ENCODE measurements at places on chromosomes 1 and 21.

GRCh38 chr1:67307251-67308060 is at the start of gene IL12RB2:
TSS of gene IL12RB2 (plus strand) at chr1:67307873. CDS start at chr1:67320369, 12,496 bp downstream.
- no peak for DNase-seq

DNA sequence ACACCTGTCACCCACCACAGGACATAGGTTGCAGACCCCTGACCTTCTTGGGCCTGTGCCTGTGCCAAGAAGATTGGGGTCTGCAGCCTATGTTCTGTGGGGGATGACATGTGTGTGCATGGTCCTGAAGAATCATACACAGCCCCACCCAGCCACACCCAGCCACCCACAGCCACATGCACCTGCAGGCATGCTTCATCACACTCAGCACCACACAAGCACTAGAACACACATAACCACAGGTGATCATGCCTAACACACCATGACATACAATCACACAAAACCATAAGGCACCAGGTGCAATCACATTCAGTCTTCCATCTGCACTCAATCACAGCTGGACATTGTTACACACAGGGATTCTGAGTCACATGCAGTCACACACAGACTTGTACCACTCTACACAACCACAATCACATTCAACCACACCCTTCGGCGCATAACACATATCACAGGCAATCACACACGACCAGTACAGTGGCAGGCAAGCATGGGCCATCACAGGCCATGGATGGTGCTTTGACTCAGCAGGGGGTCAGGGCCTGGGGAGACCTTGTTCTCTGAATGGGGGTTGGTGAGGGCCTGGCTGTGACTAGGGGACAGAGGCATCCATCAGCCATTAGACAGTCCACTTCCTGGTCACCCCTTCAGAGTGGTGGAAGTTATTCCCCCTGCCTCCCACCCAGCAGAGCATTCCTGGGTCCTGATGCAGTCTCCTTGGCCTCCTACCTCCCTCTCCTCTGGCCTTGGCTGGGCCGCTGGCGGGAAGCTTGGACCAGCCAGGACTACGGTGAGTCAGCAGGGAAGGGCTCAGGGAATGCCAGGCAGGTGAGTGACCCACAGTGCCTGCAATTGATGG is 44.3 kb upstream of the EPS8L3 start:
- no peak for DNase-seq

- DNase-seq, result no peak
Observed at GRCh38 chr1:53654216-53655210, 84.5 kb downstream of the GLIS1 start.

DNA sequence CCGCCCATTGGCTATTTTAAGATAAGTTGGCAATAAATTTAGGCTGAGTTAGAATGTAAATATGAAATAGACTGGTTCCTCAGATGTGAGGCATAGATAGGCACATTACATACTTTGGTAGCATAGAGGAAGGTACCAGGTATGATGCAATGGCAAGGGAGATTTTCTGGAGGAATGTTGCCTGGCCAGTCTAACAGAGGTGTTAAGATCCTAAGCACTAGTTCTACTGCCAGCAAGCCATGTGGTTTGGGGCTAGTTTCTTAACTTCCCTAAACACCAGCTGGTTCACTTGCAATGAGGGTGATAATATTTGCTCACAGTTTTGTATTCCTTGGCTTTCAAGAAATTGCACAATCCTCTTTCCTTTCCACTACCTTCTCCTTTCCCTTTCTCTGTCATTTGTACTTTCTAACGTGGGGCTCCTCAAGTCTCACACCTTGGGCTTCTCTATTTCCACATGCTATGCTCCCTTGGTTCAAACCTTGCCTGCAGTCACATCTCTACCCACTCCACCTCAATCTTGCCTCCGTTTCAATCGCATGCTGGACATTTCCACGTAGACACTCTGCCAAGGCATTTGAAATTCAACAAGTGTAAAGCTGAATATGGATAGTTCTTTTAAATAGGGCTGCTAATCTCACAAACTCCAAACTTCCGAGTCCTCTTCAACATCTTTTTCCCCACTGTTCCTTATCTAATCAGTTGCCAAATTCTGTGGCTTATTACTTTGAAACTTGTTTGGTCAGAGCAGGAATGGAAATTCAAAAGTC is 4.7 kb upstream of the CD55 start:
- DNase-seq, result no peak

GRCh38 chr1:22712502-22713271 is 2.0 kb downstream of the EPHB2 start:
- DNase-seq, result no peak

DNA sequence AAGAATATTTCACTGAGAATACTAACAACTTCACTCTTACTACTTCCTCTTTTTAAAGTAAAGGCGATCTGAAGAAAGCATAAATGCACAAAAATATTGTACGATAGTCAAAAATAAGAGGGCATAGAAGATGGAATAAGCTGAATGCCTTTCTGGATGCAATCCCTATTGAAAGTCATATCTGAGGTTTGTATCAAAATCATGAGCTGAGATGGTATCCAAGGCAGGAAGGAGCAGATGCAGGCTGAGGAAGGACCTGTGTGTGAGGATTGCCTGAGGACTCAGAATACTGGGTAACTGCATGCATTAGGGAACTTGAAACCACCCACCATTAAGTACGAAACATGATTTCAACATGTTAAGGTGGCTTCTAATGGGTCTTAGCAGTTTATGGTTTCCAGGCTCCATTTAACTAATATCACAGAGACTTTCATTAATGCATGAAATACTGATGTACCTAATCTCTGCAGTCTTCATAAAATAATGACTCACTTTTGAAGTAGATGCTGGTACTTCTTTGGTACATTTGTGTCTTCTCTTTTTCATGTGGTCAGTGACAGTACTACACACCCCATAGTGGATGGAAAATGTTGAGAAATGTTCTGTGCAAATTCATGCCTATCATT is 29.6 kb upstream of the RGS1 start:
- DNase-seq, result peak; percentile 2

DNA sequence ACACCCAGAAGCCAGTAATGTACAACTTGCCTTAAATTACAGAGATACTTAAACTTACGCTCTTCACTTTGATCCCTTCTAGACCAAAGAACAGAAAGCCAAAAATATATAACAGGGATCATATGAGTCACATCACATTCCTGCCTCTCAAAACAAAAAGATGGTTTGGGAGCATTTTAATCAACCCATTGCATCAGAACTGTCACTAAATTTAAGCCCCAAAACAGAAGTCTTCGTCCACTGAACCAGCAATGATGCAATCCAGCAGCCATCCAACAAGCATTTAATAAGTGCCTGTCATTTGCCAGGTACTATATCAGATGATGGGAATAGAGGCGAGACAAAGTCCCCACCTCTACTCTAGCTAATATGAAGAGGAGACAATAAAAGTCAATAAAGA is 42.7 kb upstream of the GLIS1 start:
- no peak for DNase-seq

DNA sequence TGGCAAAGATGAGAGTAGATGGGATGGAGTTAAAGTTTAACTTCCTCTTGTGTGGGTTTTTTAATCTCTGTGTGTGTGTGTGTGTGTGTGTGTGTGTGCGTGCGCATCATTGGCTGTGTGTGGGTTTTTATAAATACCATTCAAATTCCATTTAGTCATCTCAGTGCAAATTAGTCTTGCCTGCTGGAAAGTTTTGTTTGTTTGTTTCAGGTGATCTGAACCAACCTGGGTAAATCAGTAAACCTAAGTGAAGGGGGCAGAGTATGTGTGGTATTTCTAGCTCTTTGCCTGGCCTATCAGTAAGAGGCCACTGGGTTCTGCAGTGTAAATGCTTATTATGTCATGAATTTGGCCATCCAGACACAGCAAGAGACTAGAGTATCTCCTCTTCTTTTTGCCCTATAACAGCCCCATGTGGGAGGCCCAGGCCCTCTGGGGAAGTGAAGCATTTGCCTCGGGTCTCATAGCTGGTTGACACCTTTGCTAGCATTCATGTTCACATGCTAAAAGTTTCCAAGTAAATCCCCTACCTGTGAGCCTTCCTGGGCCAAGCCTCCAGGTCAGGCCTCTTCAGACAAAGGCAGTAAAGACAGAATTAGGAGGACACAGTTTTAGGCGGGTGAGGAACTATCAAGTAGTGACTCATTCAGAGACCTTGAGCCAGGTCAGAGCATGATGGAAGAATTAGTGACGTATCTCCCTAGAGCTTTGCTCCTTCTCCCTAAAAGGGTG is 14.7 kb downstream of the INTS3 start:
- no peak for DNase-seq

- DNase-seq, result no peak
Observed at GRCh38 chr1:179779645-179780272, 36.7 kb downstream of the FAM163A start.

DNA sequence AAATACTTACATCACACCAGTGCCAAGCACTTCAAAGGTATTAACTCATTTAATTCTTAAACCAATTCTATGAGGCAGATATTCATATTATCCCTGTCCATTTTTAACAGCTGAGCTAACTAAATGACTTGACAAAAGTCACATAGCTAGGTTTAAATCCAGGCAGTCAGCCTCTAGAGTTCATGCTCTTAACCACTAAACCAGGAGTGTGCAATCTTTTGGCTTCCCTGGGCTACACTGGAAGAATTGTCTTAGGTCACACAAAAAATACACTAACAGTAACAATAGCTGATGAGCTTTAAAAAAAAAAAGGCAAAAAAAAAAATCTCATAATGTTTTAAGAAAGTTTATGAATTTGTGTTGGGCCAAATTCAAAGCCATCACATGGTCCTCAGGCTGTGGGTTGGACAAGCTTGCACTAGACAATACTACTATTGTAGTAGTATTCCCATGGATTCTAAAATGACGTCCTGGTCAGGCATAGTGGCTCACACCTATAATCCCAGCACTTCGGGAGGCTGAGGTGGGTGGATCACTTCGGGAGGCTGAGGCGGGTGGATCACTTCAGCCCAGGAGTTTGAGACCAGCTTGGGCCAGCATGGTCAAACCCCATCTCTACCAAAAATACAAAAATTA is 10.0 kb downstream of the UBR4 start:
- no peak for DNase-seq

GRCh38 chr1:5265438-5266075 is 611.1 kb downstream of the AJAP1 start:
- no peak for DNase-seq

DNA sequence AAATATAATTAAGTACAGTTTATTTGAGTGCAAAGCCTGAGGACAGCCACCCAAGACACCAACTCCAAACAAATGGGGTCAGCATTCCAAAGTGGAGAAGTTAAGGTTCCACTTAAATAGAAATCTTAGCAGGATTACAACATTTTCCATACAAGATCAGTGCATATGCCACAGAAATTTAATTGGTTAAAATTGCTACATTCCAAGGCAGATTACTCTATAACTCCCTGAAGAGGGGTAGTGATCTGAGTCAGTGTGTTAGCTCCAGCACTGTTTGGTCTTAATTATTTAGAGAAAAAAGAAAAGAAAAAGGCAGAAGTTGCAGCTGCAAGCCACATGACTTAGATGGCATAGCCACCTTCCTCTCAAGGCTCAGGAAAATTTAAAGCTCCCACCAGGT is 297.5 kb downstream of the HHIPL2 start:
- DNase-seq, result no peak

DNA sequence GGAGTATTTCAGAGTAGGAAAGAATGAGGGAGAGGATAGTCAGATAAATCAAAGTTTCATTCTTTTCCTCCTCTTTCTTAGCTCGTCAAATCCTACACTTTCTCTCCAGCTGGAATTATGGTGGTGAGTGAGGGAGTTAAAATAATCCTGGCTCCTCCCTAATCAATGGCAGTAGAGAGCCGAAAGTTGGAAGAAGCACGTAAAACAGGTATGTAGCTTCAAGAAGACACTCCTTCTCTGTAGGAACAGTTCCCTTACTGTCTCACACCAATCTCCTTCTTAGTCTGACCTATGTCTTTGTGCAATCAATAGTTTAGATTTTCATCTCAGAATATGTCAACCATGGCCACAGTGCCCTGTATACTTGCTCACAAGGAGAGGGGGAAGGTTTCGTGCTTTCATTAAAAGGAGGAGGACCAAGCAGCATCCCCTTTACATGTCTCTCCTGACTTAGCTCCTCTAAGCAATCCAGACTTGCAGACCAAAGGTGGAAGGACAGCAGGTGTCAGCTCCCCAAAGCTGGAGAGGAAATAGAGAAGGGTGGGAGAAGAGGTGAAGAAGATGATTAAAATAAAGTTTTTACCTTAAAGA is 878 bp downstream of the MINDY1 start:
- DNase-seq, result no peak

GRCh38 chr1:203202431-203203245 is 16.1 kb upstream of the CHI3L1 start:
- no peak for DNase-seq
